Esophagus squamous epithelium (tissue), 5 donors: ENCODE measurements at places on chromosomes 3 and 15.
A peak's percentile ranks its signal among the peaks of the same experiment; 100 is the strongest.

DNA sequence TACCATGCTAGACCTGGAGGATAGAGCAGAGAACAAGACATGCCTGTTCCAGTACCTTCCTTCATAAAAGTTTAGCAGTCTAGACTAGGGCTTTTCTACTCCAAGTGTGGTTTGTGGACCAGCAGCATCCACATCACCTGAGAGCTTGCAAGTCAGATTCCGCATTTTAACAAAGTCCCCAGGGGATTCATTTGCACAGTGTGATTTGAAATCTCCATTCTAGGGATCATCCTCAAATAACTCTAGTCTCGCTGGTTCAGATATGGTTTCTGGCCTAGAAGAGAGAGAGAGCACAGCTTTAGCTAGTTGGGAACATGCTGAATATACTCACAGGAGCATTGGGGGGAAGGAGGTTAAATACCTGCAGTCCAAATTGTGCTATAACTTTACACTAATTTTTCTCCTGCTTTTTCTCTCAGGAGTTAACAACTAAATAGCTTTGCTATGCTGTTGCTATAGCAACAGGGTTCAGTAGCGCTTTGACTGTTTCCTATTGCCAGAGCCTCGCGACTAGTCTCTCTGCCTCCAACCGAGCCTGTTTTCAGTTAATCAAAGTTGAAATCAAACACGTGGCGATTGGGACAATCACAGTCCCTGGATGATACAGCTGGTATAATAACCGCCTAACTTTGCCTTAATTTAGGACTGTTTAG lies 64.0 kb upstream of the RASGRF1 start:
- H3K27me3 ChIP-seq = no peaks in the 10 kb centered on the region
- no peak overlapping the region for H3K27ac ChIP-seq
- H3K36me3 ChIP-seq = no peaks in the 10 kb centered on the region
- no peaks in the 10 kb centered on the region for H3K4me1 ChIP-seq
- H3K4me3 ChIP-seq = no peak overlapping the region
- DNase-seq = no peak

GRCh38 chr3:180871901-180872300 lies 40.6 kb upstream of the FXR1 start:
- no peaks in the 10 kb centered on the region for H3K36me3 ChIP-seq
- DNase-seq = no peak
- H3K4me1 ChIP-seq = peaks cover 12% of the 10 kb centered on the region
- H3K27ac ChIP-seq = no peak overlapping the region

- H3K4me1 ChIP-seq = peaks cover 12% of the 10 kb centered on the region
- no peaks in the 10 kb centered on the region for H3K36me3 ChIP-seq
- no peak overlapping the region for H3K4me3 ChIP-seq
- no peaks in the 10 kb centered on the region for H3K27me3 ChIP-seq
Observed at GRCh38 chr15:91118817-91119590, 18.9 kb downstream of the SV2B start.

DNA sequence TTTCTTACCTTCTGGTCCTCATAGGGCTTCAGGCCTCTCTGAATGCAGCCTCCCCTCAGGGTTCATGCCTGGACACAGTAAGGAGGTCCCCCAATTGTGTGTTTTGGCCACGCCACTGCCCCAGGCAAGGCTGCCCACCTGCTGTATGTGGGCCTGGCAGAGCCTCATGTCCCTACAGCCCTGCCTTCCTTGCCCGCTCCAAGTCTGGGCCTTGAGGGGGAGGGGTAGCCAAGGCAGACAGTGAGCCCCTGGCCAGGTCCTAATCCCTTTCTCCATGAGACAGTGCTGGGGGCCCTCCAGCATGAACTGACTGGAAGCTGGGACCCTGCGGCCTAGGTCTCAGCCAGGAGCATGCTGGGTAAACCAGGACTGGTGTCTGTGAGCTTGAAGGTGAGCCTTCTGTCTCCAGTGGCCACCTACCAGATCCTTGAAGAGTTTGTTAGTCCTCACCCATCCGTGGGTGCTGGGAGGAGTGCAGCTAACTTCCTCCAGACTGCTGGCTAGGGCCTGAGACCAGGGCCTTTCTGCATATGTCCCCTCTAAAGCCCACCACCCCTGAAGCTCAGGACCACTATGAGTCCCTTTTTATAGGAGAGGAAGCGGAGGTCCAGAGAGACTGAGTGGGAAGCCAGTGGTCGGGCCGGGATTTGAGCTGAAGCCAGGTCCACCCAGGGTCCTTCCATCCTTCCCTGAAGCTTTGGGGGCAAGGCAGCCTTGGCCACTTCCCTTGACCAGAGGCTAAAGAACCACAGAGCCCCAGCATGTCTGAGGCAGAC lies 8.7 kb downstream of the ZBTB47 start:
- H3K27me3 ChIP-seq = no peaks in the 10 kb centered on the region
- no peak overlapping the region for H3K27ac ChIP-seq
- DNase-seq = no peak

DNA sequence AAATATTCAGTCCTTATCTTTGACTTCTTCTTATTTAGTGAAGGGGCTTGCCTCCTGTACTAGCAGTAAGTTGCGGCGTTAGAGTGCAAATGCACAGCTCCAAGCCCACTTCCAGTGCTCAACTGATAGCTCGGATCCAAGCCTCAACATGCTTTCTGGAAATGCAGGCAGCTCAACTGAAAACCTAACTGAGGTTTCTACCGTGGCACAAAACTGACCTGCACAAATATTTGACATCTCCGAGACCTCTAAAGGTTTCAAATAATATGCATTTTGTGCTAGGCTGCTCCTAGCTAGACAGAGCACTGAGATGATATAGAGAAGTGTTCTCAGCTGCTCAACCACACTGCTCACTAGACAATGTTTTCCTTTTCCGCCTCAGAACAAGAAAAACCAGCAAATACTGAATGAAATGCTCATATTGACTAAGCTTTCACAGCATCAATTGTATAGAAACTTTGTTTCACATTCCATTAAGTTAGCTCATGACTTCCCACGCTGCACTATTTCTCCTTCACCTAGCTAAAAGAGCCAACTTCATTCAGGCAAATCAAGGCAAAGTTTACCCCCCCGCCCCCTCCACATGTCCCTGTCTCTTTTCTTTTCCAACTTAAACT lies 822 bp downstream of the ZNF385D start:
- H3K4me3 ChIP-seq = peak overlapping the region; percentile 49
- H3K36me3 ChIP-seq = no peaks in the 10 kb centered on the region
- no peaks in the 10 kb centered on the region for H3K27me3 ChIP-seq
- peaks cover 9% of the 10 kb centered on the region for H3K4me1 ChIP-seq
- H3K27ac ChIP-seq = peak overlapping the region; percentile 69
- no peak for DNase-seq

DNA sequence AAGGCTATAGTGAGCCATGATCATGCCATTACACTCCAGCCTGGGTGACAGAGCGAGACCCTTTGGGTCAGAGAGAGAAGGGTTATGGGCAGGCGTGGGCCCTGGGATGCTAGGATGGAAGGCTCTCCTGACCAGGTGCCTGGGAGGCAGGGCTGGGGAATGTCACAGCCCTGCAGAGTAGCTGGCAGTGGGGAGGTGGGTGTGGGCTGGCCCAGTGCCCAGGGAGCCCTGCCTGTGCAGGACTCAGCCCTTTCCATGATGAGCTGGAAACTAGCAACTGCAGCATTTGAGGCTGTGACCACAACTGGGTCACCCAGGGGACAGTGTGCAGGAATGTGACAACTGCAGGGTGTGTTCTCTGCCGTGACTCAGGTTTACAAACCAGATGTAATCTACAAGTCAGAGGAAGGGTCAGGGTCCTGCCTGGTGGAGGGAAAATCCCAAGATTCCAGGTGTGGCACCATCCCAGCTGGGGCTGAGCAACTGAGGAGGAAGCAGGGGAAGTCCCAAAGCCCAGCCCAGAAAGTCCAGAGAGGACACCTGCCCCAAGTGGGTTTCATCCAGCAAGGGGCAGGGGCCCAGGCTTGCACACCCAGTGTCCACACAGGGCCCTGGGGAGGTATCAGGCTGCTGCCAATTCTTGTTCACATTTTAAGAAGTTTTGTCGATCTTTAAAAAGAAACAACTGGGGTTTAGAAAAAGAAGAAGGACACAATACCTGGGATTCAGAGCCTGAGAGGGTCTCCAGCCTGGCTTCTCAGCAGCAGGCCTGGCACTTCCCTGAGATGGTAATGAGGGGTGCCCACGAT lies 45.5 kb downstream of the SLC28A1 start:
- no peaks in the 10 kb centered on the region for H3K27me3 ChIP-seq
- no peak for DNase-seq
- no peak overlapping the region for H3K27ac ChIP-seq
- H3K36me3 ChIP-seq = no peaks in the 10 kb centered on the region
- no peak overlapping the region for H3K4me3 ChIP-seq
- H3K4me1 ChIP-seq = peaks cover 24% of the 10 kb centered on the region

DNA sequence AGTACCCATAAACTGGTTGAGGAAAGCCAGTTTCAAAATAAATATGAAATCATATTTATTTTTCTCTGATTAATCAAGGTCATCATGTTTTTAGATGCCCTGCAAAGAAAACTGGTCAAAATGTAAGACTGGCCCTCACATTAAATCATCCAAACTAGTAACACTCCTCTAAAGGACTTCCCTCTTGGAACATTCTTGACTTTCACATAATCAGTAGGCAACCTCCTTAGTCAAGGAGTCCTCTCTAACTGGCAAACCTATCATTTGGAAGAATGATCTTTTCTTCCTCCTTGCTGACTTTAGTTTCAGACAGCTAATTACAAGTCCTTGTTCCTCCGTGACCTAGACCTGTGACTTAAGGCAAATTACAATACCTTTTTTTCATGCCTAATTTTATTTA lies 82.5 kb upstream of the DCBLD2 start:
- H3K27ac ChIP-seq = no peak overlapping the region
- peaks cover 10% of the 10 kb centered on the region for H3K4me1 ChIP-seq
- H3K36me3 ChIP-seq = no peaks in the 10 kb centered on the region
- H3K4me3 ChIP-seq = no peak overlapping the region
- no peak for DNase-seq

GRCh38 chr3:56894881-56895431 lies 93.2 kb upstream of the ARHGEF3 start:
- H3K4me3 ChIP-seq = no peak overlapping the region
- peaks cover 12% of the 10 kb centered on the region for H3K36me3 ChIP-seq
- peak overlapping the region; percentile 59 for H3K27ac ChIP-seq
- H3K4me1 ChIP-seq = peaks cover 10% of the 10 kb centered on the region
- H3K27me3 ChIP-seq = no peaks in the 10 kb centered on the region

DNA sequence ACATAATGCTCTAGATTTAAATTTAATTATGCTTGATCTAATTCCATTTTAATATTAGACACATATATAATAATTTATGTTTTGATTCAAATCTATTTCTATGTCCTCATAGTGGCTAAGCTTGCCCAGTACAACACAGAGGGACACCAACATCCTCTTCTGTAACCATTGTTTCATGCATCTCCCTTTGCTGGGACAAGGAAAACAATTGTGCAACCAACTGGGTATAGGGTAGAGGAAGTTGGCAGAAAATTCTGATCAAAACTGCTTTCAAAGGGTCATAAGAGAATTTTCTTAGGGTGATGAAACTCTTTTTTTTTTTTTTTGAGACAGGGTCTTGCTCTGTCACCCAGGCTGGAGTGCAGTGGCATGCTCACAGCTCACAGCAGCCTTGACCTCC lies 121.4 kb upstream of the SGO1 start:
- DNase-seq = no peak
- no peak overlapping the region for H3K4me3 ChIP-seq
- no peak overlapping the region for H3K27ac ChIP-seq
- no peaks in the 10 kb centered on the region for H3K27me3 ChIP-seq
- H3K4me1 ChIP-seq = no peaks in the 10 kb centered on the region

DNA sequence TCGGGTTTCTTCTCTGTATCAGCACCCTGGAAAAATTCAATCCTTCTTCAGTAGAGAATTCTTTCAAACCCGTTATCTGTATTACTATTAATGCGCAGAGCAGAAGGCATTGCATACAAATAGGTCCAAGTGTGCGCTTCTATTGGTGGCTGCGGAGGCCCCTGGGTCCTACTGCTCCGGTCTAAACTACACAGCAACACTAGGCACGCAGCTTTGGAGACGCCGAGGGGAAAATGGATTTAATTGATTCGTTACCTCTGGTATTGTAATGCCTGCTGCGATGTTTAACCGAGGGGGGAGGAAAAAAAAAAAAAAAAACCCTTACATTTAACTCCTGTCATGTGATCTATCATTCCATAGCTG lies at the start of gene ROBO1:
ROBO1 (minus strand) TSS at position 94 of the 363 bp plus-strand sequence.
- peaks cover 16% of the 10 kb centered on the region for H3K4me1 ChIP-seq
- peaks cover 38% of the 10 kb centered on the region for H3K27me3 ChIP-seq
- H3K27ac ChIP-seq = no peak within 1 kb of the TSS
- DNase-seq = no peak
- H3K4me3 ChIP-seq = no peak within 1 kb of the TSS
- no peaks in the 10 kb centered on the region for H3K36me3 ChIP-seq

DNA sequence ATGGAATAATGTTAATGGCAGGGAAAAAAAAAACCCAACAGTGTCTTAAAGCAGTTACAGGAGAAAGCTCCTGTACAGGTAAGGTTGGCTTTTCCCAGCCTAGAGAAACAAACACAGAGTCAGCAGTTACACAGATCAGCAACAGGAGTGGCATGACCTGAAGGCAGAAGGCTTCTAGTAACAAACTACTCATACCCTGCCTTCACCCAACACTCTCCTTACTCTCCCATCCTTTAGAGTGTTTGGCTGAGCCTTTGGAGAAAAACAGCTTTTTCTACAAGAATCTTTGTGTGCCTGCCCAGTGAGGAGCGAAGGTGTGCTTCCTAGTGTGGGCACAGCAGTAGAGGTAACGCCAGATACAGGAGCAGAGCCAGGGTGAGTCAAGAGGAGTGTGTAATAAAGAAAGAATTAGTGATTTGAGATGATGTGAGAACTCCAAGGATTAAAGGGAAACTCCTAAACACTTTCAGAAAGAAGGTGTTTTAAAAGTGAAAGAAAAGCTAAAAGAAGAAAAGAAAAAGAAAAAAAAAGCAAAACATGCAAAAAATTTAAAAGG lies 152.7 kb downstream of the POLR2M start:
- no peak for DNase-seq
- H3K4me1 ChIP-seq = no peaks in the 10 kb centered on the region
- no peak overlapping the region for H3K27ac ChIP-seq
- no peaks in the 10 kb centered on the region for H3K27me3 ChIP-seq

- DNase-seq = no peak
- H3K4me3 ChIP-seq = no peak overlapping the region
- no peak overlapping the region for H3K27ac ChIP-seq
- H3K27me3 ChIP-seq = no peaks in the 10 kb centered on the region
- peaks cover 7% of the 10 kb centered on the region for H3K4me1 ChIP-seq
Observed at GRCh38 chr3:152176241-152176640, 92.5 kb upstream of the MBNL1 start.

DNA sequence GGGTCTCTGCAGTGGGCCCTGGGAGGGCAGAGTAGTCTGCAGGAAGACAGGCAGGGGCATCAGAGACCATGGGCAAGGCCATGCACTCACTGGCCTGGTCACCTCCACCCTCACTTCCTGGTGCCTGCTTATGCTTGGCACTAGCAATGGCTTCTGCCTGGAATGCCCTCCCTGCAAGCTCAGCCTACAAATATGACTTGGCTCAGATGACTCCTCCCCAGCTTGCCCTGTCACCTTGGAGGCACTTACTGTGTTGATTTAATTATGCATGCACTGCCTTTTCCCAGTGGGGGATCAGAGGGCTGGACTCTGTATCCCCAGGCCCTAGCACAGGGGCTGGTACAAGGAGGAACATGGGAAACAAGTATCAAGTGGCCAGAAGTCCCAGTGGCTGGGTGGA lies 7.8 kb downstream of the C3orf18 start:
- no peak overlapping the region for H3K4me3 ChIP-seq
- H3K27ac ChIP-seq = no peak overlapping the region
- no peak for DNase-seq
- no peaks in the 10 kb centered on the region for H3K36me3 ChIP-seq
- no peaks in the 10 kb centered on the region for H3K27me3 ChIP-seq
